H4 (cell line): ENCODE measurements at places on chromosomes 2 and 18. TPM values are rescaled to one million over a fixed set of nuclear protein-coding genes. Genes with fewer than 3 reads are reported as not detected.

Gene DYSF
- 0.37 and 0.43 TPM in 2 replicates for total RNA-seq

Gene ICOS
- total RNA-seq: not detected in 2 replicates

Gene PKDCC
- 10.2 and 17.2 TPM in 2 replicates for total RNA-seq

Gene ALPP
- 1.4 and 1.5 TPM in 2 replicates for total RNA-seq

Gene CENPA
- total RNA-seq: 24.8 and 30.2 TPM in 2 replicates

Gene AMER3
- total RNA-seq: not detected in 2 replicates
